ENCODE measurements at places on chromosomes 16 and 17.

DNA sequence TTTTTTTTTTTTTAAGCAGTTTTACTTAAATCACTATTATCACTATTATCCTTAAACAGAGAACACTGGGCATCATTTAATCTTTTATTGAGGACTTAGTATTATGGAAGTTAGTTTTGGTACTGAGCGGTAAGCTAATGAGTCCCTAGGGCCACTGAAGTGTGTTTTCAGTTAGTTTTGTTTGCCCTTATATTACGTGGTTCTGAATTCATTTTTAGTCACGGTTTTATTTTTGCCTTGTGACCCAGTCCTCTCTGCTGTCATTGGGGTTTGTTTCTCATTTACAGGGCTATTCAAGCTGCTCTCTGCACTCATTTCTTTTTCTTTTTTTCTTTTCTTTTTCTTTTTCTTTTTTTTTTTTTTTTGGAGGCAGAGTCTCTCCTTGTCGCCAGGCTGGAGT lies 17.3 kb downstream of the RABEP1 start:
- DNase-seq, result no peak

GRCh38 chr16:17447101-17447569 lies 23.6 kb downstream of the XYLT1 start:
- DNase-seq, result no peak

DNA sequence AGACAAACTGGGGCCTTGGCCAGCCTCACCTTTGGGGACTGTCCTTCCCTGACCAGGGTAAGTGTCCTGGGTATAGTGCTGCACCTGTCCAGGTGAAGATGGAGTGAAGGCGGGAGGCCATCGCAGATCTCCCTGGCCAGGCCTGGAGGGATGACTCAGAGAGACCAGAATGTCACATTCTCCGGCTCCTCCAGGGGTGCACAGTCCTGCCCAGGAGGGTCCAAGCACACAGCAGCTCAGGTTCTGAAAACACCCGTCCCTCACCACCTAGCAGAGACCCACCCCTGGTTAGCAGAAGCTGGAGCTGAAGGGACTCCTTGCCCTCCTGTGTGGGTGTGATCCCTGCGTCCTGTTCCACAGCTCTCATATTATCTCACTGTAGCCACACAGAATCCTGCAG lies 21.9 kb downstream of the FA2H start:
- DNase-seq, result no peak

- peak; percentile 60 for DNase-seq
Measured at GRCh38 chr17:76382351-76382802, 2.0 kb upstream of the SPHK1 start.

- no peak for DNase-seq
Measured at GRCh38 chr16:20147091-20147490, 73.4 kb upstream of the GPR139 start.

DNA sequence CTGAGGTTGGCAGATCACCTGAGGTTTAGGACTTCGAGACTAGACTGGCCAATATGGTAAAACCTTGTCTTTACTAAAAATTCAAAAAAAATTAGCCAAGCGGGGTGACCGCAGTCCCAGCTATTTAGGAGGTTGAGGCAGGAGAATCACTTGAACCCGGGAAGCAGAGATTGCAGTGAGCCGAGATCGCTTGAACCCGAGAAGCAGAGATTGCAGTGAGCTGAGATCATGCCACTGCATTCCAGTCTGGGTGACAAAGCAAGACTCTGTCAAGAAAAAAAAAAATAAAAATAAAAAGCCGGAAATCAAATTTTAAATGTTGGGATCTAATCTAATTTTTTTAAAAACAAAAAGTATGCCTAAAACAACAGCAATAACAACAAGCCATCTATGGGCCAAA lies 56.3 kb downstream of the ABCC1 start:
- DNase-seq, result peak; percentile 30

GRCh38 chr17:2212400-2212981 lies 91.1 kb downstream of the SMG6 start:
- DNase-seq, result peak; percentile 80

DNA sequence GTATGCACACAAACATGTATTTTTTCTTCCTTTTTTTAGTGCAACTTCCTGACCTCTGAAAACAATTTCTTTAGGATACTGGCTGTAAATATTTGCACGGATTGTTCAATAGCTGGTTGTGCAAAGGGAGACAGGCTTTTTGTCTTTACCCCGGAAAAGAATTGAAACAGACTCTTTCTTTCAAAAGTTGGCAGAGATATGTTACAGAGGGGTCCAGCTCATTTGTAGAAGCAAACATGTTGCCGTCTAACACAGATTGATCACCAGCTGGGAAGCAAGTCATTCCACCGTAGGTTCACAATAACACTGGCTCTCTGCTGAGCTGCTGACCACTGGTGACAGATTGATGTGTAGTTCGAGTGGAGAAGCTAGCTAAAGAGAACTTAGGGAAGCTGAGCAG lies 130.9 kb downstream of the STX8 start:
- DNase-seq, result no peak
